Natural killer cell (primary cell): ENCODE measurements at places on chromosomes 2 and 18. TPM values are rescaled to one million over a fixed set of nuclear protein-coding genes. Genes with fewer than 3 reads are reported as not detected.

Gene HOXD10
- not detected for total RNA-seq

Gene SLC5A6
- 93.7 TPM for total RNA-seq

Gene DCDC2C
- total RNA-seq = not detected

Gene ARHGAP28
- total RNA-seq = not detected

Gene EPHA4
- total RNA-seq = 27.2 TPM

Gene MAB21L4
- not detected for total RNA-seq
